ENCODE measurements at places on chromosomes 5 and 9.

DNA sequence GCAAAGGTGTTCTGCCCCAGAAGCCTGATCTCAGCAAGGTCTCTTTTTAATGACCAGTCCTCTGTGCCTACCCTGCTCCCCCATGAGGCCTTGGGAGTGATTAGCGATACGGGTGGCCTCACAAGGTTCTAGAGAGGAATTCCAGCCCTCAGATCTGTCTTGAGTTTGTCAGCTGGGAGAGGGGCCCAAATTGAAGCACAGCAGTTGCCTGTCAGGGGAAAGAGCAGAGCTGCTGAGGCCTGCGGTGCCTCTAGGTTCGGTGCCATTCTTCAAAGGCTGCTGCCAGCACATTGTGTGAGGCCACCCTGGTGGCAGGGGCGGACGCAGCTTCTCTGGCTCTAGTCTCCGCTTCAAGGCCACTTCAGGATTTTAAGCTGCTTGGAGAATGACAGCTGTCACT, 85.7 kb upstream of the GRIA1 start:
- no peak for DNase-seq

DNA sequence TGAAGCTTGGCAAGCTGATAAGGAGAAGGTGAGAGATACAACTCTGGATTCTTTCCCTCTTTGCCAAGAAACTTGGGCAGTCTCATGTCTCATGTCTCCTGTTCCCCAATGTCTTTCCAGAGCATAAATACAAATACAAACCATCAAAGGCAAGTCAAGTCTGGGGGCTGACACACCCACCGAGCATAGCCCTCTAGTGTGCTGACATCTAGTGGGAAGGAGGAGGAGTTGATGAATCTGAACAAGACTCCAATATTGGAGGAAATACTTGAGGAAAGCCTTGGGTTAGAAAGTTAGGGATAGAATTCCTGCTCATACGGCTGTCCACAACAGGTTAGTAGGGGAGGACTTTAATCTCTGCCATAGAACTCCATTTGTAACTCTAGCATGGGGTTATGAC, 8.6 kb downstream of the MLANA start:
- DNase-seq, result no peak

- DNase-seq, result no peak
These were observed 171.5 kb upstream of the GNA14 start for GRCh38 chr9:77819657-77820056.

GRCh38 chr5:111922344-111922743, 165.3 kb upstream of the NREP start:
- no peak for DNase-seq

DNA sequence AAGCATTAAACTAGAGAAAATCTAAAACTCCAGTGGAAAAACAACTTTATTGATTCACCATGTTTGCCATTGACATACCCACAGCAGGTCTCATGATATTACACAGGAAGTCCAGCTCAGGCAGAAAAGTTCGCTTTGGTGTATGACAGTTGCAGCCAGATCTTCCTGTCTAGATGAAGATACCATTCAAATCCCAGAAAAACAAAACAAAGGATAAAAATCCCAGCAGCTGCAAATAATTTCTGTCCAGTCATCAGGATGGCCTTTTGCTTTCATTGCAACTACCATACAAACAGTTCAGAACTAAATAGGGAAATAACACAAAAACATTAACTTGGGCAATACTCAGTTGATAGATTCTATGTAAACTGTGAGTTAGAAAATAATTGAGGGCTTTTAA, 136.0 kb upstream of the NREP start:
- no peak for DNase-seq

- DNase-seq, result no peak
These were observed 127.8 kb downstream of the KCNIP1 start for GRCh38 chr5:170631466-170632195.

DNA sequence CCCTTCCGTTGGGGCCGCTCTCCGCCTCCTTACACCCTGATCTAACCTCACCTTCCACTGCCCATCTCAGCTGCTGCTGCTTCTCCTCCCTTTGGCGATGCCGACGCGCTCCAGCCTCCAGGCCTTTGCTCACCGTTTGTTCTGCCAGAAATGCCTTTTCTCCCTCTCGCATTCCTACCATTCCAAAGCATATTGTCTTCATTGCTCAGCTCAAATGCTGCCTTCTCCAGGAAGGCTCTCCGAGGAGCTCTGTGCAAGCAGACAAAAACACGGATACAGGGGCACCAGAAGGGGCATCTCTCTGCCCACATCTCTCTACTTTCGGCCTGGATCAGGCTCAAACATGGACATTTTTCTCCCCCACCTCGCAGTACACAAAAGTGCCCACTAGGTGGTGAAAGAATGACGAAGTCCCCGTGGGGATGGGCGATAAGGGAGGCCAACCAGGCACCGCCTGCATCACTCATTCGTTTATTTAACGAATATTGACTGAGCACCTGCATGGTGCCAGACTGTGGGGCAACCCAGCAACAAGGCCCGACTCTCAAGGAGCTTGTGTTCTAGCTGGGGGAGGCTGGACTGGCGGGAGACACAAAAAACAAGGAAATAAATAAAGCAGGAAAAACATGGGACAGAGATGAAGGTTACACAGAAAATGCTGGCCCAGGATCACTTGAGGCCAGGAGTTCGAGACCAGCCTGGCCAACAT, 7.3 kb upstream of the GRHPR start:
- DNase-seq, result peak; percentile 70

- DNase-seq, result no peak
These were observed 134.4 kb downstream of the BARX1 start for GRCh38 chr9:93820667-93821306.

GRCh38 chr5:57947181-57947580, 464.6 kb upstream of the ACTBL2 start:
- no peak for DNase-seq

GRCh38 chr9:12923468-12924009, 148.7 kb downstream of the LURAP1L start:
- no peak for DNase-seq

- peak; percentile 36 for DNase-seq
These were observed 691 bp downstream of the FCHO2 start for GRCh38 chr5:72956324-72957140.

GRCh38 chr9:134236001-134236421, 71.6 kb upstream of the RNU6ATAC start:
- DNase-seq, result no peak

- no peak for DNase-seq
These were observed 143.0 kb upstream of the SHB start for GRCh38 chr9:38212016-38212415.

DNA sequence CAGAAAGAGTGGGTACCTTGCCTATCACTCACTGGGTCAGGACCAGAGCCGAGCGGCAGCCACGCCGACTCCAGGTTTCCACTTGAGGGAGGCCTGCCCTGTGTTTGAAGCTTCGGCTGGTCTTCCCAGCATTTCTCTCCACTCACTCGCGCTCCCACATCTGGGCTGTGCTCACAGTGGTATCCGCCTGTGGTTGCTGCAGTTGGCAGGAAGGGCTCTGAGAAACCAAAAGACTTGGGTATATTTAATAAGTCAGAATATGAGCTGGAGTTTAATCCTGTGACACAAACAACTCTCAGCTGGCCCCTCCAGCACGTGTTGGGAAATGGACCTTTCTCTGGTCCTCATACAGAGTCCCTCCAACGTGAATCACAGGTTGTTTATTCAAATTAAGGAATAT, 70.9 kb downstream of the SPRY4 start:
- DNase-seq, result no peak

- DNase-seq, result no peak
These were observed 2035.5 kb upstream of the ACO1 start for GRCh38 chr9:30348904-30349303.

DNA sequence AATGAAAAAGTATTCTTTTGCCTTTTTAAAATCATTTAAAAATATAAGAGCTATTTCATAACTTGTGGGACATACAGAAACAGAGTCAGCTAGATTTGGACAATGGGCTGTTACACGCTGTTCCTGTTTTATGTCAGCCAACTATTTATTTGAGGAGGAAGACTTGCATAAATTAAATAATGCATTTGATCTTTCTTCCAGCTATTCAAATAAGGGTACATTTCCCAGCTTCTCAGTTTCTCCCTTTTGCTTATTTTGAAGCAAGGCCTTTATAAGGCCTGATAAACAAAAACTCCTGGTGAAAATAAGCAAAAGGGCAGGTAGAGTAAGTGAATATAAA, 6.5 kb downstream of the STOM start:
- DNase-seq, result no peak

- DNase-seq, result no peak
These were observed 168.3 kb upstream of the DMAC1 start for GRCh38 chr9:7967851-7968250.

- no peak for DNase-seq
These were observed 17.3 kb downstream of the CMBL start for GRCh38 chr5:10290438-10290837.

DNA sequence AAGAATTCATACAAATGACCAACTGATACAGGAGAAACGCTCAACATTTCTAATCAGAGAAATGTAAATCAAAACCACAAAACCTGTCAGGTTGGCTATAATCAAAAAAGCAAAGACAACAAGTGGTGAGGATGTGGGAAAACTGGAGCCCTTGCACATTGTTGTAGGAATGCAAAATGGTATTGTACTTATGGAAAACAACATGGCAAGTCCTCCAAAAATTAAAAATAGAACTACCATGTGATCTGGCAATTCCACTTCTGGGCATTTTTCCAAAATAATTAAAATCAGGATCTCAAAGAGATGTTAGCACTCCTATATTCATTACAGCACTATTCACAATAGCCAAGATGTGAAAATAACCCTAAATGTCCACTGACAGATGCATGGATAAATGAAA, 76.1 kb downstream of the FNIP1 start:
- DNase-seq, result no peak

DNA sequence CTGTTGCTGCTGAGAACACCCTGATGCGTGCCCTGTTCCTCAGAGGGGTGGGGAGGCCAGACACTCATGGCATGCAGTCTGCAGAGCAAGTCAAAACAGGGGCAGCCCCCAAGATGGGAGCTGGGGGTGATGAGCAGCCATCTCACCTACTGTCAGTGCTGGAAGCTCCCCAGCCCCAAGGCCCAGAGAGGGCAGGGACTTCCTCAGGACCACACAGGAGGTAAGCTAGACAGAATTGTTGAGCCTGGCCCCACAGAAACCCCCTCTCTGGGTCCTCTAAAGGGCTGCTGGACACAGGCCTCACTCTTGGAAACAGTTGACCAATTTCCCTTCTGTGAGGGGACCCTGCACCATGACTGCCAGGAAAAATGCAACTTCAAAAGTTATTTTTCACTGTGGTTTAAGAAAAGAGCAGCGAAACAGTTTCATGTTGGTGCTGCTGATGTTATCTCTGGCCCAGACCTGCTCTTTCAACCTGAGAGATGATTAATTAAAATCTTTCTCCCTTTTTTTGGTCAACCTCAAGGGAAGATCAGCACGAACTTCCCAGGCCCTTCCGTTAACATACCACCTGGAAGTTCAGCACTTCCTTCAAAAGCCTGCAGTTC, 9.6 kb downstream of the CSF2 start:
- no peak for DNase-seq

DNA sequence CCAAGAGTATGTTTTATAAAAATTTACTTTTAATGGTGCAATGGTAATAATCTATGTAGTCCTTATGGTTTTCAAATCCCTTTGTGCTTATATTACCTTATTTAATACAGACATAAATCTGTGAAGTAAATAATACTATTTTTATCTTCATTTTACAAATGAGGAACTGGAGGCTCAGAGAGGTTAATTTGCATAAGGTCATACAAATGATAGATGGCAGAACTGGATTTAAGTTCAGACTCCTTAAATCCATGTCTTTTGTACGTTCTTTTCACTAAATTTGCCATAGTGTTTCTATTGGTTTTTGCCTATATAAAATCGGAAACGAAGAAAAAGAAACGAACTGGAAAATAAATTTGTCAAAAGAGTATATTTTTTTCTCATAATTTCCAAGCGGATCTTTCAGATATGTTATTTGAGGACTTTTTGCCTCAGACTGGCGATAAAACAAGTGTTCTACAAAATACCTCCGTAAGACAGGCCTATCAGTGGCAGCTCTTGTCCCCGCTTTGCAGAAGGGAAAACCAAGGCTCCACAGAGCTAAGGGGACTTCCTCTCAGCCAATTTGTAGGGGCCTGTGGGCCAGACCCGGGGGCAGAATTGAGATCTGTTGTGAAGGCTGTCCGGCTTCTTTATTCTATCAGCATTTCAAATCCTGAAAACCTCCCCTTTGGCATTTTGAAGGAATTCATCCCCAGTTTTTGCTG, 1.1 kb upstream of the TNFAIP8 start:
- DNase-seq, result no peak

GRCh38 chr5:57738787-57739186, 256.2 kb upstream of the ACTBL2 start:
- no peak for DNase-seq

- peak; percentile 18 for DNase-seq
These were observed 167.3 kb downstream of the ROR2 start for GRCh38 chr9:91782708-91783214.

DNA sequence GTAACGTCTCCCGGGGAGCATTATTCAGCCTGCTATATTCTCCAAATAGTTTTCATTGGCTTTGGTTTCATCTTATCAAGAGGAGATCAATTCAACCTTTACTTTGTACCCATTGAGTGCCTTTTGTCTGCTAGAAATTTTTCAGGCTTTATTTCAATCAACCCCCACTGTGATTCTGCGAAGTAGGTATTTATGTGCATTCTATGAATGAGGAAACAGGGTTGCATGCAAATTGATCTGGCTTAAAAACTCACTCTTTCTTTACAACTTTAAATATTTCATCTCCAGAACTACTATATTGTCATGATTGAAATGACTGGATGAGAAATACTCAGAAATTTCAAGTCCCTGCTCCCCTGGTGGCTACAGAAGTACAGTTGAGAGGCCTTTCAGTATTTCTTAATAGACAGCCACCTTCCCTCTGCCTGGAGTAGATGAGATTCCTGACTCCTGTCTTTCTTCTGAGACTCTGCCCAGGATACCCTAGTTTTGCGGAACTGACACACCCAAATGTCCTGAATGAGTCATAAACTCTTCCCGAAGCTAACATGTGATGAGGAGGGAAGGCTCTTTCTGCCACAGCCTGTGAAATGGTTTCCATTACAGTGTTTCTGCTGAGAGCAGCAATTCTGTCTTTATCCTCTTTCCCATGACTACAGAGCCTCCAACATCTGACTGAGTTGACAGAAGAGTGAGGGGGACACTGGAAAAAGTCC, 52.6 kb upstream of the TNC start:
- no peak for DNase-seq

DNA sequence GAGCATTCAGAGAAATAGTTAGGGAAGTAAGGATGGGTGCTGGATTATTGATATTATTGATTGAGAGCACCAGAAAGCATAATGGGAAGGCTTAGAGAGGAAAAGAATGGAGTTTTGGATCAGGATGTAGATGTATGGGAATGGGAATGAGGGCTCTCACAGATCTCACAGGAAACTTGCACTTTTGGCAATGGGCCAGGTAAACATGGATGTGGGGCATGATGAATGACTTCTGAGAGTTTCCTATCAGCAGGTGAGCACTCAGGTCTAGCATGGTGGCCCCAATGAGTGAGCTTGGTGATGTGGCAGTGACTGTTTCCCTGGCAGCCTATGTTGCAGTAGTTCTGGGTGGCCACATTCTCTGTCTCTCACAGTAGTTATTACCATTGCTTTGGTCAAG, 283.8 kb downstream of the FBXL7 start:
- DNase-seq, result no peak

Measured in naive thymus-derived CD8-positive, alpha-beta T cell (primary cell).